ENCODE measurements at places on chromosomes 1 and 21. TPM values are rescaled to one million over a fixed set of nuclear protein-coding genes. Genes with fewer than 3 reads are reported as not detected.

- DNase-seq, result peak; percentile 48
Observed at GRCh38 chr1:193408782-193409293, 222.4 kb upstream of the B3GALT2 start.

DNA sequence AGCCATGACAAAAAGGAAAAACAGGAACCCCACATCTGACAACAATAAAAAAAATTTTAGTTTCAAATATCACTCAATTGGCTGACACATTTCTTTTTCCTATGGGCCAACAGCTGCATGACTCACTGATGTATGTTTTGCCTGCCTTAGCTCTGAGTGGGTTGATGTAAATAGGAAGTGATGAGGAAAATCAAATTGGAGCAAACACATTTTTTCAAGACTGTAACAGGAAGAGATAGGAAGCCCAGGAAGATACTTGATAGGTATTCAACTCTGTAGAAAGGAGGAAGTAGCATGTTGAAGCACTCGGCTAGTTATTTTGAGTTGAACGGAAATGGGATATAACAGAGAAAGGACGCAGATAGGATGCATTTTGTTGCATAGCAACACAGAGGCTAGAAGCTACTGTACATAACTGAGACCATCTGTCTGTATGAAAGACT is 168.0 kb upstream of the NR5A2 start:
- peak; percentile 89 for DNase-seq

- DNase-seq, result no peak
Observed at GRCh38 chr1:119888476-119888875, 7.8 kb downstream of the ADAM30 start.

DNA sequence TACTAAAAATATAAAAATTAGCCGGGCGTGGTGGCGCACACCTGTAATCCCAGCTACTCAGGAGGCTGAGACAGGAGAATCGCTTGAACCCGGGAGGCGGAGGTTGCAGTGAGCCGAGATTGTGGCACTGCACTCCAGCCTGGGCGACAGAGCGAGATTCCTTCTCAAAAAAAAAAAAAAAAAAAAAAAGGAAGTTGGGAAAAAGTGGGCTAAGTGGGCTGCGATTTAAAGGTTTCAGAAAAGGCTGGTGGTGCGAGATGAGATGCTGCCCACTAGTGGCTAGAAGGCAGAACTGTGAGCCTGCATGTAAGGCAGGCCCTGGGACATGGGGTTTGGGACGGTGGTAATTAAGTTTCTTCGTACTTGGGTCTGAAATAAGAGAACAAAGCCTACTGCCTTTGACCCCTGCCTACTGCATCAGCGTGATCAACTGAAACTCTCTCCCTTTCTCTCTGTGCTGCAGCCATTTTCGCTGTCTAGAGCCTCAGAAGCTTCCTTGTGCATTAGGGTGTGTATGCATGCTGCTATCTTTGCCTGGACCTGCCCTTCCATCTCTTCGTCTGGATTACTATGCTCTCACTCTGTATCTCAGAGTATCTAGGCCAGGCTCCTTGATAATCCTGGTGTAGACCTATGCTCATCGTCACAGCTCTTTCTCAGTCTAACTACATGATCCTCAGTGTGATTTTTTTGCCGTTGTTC is 12.4 kb downstream of the FMOD start:
- DNase-seq, result peak; percentile 71

The S100A1 gene
- total RNA-seq, result 0.54 TPM

- DNase-seq, result no peak
Observed at GRCh38 chr1:48249868-48250267, 27.4 kb downstream of the SLC5A9 start.

The HPCAL4 gene
- total RNA-seq, result 0.27 TPM

The S100A4 gene
- total RNA-seq, result 183 TPM

DNA sequence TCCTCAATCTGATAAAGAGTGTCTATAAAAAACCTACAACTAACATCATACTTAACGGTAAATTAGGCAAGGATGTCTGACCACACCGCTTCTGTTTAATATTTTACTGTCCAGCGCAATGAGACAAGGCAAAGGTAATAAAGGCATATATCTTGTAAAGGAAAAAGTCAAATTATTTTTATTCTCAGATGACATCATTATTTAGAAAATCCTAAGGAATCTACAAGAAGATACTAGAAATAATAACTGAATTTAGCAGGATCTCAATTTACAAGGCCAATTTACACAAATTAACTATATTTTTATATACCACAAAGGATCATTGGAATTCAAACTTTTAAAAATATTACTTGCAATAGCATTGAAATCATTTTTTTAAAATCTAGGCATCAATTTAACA is 29.4 kb downstream of the GJA4 start:
- DNase-seq, result no peak

The FMO2 gene
- not detected for total RNA-seq

DNA sequence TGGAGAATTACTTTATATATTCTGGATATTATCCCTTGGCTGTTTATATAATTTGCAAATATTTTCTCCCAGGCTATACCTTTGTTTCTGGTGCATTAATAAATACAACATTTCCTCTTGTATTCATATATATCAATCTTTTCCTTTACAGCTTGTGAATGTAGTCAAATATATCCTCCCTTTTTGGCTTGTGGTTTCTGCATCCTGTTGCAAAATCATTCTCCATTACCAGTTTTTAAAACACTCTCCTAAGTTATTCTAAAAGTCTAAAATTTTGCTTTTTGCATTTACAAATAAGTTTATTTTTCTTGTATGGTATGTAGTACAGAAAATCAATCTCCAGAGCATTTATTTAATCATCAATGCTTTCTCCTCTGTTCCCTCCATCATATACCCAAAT is 909.4 kb downstream of the ADGRL2 start:
- peak; percentile 45 for DNase-seq

DNA sequence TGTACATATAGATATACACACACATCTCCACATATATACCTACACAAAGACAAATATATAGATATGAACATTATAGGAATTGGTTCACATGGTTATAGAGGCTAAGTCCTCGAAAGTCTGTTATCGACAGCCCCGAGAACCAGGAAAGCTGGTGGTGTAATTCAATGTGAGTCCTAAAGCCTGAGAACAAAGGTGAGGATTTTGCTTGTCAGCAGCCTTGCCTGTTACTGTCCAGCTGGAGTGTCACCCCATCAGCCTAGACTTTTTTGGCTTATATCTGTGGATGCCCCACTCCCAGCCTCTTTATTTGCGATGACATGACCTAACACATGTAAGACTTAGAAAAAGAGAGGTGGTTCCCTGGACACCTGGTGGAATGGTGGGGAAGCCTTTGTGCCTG is 97.0 kb downstream of the GIPC2 start:
- DNase-seq, result no peak

DNA sequence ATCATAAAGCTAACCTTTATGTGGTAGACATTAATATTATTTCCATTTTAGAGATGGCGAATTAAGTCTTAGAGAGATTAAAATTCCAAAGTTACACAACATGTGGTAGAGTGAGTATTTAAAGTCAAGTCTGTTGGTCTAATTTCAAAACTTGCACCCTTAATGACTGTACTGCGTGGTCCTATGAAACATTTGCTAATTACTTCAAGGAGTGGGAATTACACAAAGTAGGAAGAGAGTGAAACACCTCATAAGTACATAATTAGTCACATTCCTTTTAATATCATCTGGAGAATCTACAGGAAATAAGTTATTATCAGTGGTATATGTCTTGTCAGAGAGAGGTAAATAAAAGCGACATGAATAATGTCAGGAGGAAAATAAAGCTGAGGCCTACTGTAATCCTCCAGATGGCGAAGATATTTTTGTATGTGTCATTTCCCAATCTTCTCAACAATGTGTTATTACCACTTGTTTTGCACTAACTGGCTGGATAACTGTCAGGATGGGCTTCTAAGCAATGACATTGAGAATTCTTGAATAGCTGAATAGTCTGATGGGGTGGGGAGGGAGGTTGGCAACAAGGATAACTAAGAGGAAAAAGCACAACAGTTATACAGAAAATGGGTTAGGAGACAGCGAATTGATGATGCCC is 95.5 kb downstream of the TNFSF18 start:
- no peak for DNase-seq

DNA sequence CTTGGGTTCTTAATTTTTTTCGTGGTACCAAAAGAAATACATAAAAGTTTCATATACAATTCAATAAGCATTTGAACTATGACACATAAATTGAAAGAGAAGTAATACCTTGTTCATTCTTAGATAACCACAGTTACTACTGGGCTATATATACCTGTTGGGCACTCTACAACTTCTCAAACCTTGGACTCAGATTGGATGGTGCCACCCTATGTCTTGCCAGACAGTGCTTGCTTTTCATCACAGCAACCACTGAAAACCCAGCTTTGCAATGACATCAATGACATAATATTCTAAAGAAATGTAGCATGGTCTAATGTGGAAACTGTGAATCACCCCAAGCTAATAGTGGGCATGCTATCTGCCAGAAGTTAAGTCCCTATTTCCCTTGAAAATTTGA is 62.8 kb upstream of the DPH5 start:
- DNase-seq, result no peak

DNA sequence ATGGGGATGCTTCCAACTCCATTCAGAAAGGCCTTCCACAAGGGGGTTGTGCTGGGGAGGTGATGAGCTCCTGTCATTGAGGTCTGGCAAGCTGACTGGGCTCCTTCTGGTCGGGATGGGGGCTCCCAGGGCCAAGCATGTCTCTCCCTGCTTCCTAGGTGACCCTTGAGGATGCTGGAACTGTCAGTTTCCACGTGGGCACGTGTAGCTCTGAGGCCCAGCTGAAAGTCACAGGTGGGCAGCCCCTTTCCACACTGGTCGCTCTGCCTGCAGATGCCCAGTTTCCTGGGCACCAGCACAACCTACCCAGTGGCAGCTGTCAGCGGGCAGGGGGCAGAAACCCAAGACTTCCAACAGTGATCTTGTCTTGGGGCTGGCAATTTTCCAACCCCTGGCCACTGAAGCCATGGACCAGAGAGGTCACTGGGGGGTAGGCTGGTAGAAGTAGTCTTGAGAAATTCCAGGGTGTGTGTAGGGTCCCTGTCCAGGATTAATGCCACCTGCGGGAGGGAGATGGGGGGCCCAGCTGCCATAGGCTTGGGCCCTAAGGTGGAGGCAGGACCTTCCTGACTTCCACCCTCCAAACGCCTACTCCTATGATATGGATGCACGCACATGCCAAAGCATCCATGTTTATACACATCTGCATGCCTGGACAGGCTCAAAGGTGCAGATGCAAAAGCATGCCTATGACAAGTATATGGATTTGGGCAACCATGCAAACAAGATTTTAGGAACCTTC is 97.1 kb downstream of the TRIM11 start:
- DNase-seq, result no peak

DNA sequence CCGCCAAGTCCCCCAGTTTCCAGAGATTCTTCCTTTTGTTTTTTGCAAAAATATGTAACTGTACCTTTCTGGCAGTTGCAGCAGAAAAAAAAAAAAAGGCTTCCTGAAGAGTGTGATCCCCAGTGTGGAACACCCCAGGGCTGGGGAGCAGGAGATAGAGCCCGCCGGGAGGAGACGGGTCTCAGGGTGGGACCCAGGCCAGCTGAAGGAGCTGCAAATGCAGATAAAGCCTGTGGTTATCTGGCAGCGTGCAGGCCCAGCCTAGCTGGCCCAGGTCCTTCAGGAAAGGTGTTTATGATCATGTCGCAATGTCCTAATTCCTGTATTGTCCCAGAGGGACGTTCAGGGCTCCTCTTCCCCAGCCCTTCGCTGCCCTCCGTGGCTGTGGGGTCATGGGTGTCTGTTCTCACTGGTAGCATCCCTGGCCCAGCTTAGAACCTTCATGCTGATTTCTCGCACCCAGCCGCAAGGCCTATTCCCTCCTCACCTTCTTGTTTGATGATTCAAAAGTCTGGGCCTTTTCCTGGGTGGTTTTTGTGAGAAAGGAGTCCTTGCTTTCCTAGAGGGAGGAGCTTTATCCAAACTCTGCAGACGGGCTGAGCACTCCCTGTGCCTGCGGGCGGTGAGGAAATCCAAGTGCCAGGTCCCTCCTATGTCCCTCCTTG is 26.2 kb downstream of the RNF187 start:
- no peak for DNase-seq

- no peak for DNase-seq
Observed at GRCh38 chr1:55584526-55585401, 369.6 kb upstream of the USP24 start.

The INKA2 gene
- total RNA-seq, result 2.4 TPM

The RHBDL2 gene
- total RNA-seq, result under 0.01 TPM

The CACNA1S gene
- not detected for total RNA-seq

GRCh38 chr1:39086386-39086785 is 60.2 kb downstream of the NDUFS5 start:
- peak; percentile 49 for DNase-seq

DNA sequence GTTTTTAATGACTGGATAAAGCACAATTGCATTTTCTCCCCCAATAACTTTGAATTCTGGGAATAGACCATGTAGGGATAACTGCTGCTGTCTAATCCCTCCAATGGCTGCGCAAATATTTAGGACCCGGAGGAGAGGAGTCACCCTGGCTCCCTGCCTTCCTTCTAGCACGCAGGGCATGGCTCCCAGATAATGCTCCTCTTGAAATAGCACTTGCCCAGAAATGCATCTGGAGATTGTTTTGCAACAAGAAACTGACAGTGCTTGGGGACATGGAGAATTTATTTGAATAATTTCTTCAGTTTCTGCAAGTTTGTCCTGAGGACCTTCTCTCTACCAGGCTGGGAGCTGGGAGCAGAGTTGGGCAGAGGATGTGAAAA is 83.5 kb downstream of the MAN1C1 start:
- DNase-seq, result no peak

The TNNI3K gene
- 1.3 TPM for total RNA-seq

DNA sequence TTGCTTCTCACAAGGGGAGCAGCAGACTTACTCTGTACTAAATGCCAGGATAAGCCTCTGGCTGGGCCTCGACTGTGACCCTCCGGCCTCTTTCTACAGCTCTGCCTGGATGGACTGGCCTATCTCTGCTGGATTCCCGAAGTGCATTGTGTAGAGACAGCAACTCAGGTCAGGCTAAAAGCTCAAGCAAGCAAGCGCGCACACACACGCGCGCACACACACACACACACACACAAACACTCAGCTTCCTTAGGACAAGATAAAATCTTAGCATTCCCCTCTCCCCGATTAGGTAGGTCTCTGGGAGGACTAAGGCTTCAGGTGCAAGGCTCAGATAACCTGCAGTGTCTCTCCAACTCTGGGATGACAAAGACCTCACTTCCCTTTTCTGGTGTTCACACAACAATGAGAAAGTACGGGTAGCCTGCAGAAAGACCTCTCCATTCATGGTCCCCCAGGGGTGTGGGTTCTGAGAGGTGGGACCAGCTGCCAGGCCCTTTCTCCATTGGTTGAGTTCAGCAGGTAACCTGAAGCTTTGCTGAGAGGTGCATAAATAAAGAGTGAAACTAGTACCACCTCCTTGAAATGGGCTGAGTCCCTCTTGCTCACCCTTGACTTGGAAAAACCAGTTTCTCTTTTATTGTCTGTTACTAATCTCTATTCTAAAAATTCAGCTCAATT is 155.1 kb upstream of the CAMK1G start:
- DNase-seq, result peak; percentile 34
